Activated CD4-positive, CD25-positive, alpha-beta regulatory T cell (primary cell): ENCODE measurements at places on chromosomes 11 and 22.

DNA sequence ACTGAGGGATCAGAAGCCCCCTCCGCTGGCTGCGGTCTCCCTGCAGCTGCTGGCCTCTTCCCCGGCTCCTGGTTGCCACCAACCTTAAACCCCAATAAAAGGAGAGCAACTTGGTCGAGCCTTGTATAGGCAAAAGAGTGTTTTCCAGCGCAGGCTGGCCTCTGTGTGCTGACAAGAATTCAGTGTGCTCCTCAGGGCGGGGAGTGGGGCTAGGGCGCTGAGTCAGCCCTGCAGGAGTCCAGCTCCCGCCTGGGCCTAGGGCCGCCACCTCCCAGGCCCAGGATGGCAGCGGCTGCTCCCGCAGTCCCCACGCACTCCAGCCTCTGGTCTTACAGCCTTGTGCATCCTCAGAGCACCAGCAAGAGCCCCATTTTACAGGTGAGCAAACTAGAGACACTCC lies at the start of gene SHISAL1:
TSS of gene SHISAL1 (minus strand) at position 186 of the 400 bp plus-strand sequence. CDS start 12,006 bp downstream, outside the sequence.
- DNase-seq = no peak

GRCh38 chr11:112878033-112878601 lies 83.1 kb upstream of the NCAM1 start:
- DNase-seq = no peak

- no peak for DNase-seq
Measured at GRCh38 chr11:8086571-8086970, 5.6 kb downstream of the TUB start.

DNA sequence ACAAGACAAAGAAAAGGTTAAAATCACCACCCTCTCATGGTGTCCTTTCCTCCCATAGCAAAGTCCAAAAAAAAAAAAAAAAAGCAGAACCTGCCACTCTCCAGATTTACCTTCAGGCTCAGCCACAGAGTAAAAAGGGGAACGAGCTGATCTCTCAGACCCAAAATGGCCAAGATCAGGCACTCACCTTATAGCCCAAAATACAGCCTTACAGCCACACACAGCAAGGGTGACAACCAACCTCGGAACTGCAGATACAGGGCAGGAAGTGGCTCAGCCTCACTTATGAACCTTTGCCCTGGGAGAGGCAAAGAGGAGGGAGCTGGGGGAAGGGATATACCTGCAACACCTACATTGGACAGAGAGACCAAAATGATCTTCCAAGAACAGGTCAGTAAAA lies 4.5 kb downstream of the FHIP1B start:
- DNase-seq = no peak

DNA sequence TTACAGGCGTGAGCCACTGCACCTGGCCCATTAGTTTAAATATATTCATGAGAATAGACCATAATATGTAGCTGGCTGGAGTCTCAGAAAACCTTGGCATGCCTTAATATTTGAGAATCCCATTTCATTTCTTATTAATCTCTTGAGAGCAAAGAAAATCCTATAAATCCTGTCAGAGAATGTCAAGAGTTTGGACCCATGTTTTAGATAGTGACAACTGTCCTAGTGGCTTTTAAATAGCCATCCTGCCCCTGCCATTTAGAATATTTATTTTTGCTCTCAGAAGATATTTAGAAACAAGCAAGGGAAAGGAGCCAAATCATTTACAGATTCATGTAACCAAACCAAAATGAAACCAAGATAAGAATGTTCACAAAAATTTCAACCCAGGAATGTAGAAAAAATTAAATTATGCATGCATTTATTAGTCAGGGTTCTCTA lies 107.2 kb downstream of the SWAP70 start:
- no peak for DNase-seq

- DNase-seq = no peak
Measured at GRCh38 chr22:42468841-42469240, 36.6 kb upstream of the NFAM1 start.

GRCh38 chr11:127075758-127076157 lies 75.2 kb upstream of the KIRREL3 start:
- no peak for DNase-seq

DNA sequence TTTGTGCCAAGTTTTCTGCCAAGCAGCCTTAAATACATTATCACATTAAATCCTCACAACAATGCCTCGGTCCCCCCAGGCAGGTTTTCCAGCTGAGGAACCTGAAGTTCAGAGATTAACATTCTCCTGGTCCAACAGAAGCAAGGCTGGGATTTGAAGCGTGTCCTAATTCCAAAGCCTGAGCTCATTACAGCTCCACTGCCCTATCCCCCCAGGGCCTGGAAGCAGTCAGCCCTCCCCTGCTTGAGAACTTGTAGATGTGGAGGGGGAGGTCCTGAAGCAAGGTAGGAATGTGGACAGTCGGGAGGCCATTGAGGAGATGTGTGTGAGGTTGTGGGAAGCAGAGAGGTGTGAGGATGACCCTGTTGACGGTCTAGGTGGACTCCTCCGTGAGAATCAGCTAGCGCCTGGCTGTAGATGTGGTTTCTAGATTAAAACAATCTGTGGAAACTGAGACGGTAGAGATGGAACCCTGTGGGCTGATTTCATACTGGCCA lies 8.1 kb downstream of the GRAMD1B start:
- DNase-seq = no peak

DNA sequence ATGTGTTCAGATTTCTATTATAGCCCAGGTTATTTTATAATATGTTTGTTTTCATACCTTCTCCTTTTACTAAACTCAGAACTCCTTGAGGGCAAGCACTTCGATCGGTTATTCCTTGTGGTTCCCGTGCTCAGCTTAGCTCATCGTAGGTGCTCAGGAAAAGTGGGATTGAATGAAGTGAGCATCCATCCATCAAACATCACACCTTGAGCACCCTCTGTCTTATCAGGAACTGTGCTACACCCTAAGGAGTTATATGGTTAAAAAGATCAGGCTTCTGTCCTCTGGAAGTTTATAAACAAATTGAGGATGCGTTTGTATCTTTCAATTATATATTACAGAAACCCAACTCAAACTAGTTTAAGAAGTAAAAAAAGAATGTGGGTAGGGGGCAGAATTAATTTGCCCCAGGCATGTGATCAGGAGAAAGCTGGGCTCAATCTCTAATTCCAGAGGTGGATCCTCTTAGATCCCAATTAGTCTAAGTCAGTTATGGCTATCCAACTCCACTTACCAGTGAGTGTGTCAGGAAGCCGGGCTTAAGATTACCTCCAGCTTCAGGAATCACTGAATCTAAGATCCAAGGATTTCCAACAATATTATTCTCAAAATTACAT lies 59.9 kb upstream of the RRAS2 start:
- DNase-seq = no peak

- DNase-seq = no peak
Measured at GRCh38 chr11:76244316-76244851, 38.1 kb upstream of the WNT11 start.

DNA sequence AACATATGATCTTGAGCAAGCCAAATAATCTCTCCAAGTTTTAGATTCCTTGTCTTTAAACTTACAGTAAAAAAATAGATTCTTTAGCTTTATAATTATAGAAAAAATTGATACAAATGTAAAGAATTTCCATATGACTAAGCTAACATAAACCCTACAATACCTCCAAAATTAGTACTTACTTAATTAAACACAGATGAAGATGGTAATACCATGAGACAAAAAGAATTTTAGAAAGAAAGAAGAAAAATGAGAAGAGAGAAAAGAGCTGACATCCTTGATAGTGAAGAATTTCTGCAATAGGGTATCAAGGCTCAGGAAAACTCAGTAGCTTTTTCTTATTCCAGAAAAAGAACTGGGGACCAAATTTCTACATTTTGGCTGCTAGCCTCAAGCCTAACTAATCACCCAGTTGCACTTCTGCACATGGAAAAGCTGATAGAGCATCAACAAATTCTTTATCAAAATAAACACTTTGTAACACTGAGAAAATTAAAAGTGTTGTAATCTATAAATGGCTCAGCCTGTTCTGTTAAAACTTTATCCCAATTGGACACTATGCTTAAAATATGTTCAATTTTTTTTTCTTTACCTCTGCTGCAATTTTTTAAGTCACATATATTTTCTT lies 24.7 kb upstream of the SOX6 start:
- no peak for DNase-seq

- DNase-seq = no peak
Measured at GRCh38 chr11:97990162-97990920, 1030.4 kb upstream of the CNTN5 start.

DNA sequence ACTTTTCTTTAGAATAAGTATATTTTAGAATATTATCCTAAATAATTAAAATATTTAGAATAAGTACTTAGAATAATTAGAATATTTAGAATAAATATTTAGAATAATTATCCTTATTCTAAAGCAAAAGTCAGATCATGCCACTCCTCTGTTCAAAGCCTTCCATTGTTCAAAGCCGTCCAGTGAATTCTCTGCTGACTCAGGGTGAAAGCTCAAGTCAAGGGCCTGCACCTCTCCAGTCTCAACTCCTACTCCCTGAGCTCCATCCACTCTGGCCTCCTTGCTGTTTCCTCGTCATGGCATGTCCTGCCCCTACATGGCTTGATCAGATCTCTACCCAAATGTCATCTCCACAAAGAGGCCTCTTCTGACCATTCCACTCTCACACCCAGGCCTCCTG lies 30.0 kb downstream of the PLEKHA7 start:
- no peak for DNase-seq

DNA sequence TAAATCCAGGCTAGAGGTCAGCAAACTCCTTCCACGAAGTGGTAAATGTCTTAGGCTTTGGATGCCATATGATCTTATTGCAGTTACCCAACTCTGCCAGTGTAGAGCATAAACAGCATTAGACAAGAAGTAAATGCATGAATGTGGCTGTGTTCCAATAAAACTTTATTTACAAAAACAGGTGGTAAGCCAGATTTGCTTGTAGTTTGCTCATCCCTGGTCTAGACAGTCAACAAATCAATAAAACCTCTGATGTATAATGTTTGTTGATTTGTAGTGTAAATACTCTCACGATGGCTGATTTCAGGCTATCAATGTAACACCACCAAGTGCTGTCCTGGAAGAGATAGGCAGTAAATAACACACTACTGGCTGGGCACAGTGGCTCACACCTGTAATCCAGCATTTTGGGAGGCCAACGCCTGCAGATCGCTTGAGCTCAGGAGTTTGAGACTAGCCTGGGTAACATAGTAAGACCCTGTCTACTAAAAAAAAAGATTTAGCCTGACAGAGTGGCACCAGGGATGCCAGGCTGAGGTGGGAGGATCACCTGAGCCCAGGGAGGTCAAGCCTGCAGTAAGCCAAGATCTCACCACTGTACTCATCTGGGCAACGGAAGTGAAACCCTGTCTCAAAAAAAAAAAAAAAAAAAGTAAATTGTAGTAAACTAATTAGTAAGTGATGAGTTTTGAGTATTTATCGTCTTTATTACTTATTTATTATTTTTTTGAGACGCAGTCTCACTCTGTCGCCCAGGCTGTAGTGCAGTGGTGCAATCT lies 6.9 kb upstream of the CATSPER1 start:
- DNase-seq = no peak
